ENCODE measurements at places on chromosomes 4 and X.

- no peak for DNase-seq
Measured at GRCh38 chr4:82851885-82852750, 38.8 kb downstream of the SEC31A start.

GRCh38 chr4:129008096-129008495 lies 85.2 kb downstream of the SCLT1 start:
- no peak for DNase-seq

DNA sequence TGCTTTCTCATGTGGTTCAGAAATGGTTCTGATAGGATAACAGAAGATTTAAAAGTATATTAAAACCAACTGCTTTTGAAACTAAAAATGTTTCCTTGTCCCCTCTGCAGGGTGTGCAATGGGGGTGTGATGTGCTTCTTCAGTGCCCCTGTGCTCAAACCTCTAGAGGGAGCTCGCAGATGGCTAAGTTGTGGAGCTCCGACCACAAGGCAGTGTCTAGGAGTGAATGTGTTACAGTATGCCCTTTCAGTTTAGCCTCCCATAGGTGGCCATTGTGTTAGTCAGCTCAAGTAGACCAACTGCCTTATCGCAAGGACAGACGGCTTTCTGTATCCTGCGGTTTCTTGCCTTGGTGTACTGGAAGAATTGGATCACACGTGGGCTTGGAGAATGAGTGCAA lies 130.5 kb downstream of the TENT5D start:
- DNase-seq: no peak

GRCh38 chrX:122220644-122221373 lies 963.3 kb upstream of the GRIA3 start:
- DNase-seq: no peak

GRCh38 chr4:126957556-126957955 lies 675.2 kb upstream of the INTU start:
- DNase-seq: no peak

GRCh38 chrX:68719904-68720614 lies 72.6 kb downstream of the STARD8 start:
- DNase-seq: no peak

DNA sequence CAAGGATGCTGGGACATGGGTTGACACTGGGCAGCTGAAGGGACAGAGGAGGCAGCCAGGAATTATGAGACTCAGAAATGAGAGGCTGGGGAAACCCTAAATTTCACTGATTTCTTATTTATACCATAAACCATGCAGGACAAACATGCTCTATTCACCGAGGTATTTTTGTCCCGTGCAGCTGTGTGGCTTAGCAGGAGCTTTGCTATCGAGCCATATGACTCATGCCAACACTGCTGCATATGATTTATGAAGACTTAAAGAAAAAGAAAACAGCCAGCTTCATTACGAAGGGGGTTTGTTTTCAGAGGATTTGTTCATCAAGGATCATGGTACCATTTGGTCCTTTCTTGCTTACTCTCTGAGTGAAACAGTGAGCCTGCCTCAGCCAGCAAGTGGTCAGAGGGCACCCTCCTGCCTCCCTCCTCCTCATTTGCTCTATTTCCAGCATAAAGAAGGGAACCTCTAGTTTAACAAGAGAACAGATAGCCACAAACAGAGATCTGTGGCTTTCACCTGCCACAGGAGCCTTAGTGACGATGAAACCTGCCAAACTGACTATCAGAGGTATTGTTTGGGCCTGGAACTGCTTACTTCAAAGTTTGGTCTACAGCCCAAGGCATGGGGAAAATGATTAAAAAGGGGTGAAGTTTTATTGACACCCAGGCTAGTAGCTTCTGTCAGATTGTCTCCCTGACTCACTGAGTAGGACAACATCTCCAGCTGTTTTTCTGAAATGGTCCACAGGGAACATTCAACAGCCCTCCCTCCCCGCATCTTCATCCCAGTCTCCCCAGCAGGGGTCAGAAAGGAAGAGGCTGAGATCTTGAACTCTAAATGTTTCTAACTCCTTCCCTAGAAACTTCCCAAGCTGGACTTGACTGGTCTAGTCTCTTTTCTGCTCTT lies 80.1 kb upstream of the MAML3 start:
- no peak for DNase-seq

GRCh38 chr4:94700298-94700697 lies 57.5 kb upstream of the BMPR1B start:
- DNase-seq: no peak

- no peak for DNase-seq
Measured at GRCh38 chr4:30879855-30880598, 159.9 kb downstream of the PCDH7 start.

DNA sequence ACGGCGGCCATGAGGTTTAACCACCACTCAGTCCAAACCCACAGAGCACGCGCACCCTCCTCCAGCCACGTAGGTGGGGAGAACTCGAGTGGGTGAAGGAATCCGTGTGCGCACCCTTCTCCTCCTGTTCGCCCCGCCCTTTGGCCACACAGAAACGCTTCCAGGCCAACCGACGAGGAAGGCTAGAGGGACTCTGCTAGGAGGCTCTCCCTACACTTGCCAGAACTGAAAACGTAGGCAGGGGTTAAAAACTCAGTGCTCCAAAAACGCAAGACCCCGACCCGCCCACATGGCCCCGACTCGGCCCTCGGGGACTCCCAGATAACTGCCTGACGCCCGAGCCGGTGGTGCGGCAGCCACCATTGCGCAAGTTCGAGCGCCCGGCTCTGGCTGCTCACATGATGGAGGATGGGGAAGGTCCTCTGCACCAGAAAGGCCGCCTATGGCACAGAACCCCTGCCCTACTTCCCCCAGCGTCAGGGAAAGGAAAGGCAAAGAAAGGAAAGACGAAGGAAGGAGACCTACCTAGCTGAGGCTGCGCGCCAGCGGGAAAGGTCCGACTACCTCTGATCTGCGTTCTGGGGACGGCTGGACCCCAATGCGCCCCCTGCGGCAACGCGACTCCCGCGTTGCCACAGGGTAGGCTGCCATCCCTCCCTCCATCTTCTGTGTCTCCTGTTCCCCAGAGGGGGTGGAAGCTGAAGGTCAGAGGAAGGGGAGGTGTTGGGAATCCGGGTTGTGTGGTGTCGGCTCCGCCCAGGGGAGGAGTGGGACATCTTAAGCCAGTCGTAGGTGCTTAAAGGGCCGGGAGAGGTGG lies 201.9 kb upstream of the AGTR2 start:
- no peak for DNase-seq

DNA sequence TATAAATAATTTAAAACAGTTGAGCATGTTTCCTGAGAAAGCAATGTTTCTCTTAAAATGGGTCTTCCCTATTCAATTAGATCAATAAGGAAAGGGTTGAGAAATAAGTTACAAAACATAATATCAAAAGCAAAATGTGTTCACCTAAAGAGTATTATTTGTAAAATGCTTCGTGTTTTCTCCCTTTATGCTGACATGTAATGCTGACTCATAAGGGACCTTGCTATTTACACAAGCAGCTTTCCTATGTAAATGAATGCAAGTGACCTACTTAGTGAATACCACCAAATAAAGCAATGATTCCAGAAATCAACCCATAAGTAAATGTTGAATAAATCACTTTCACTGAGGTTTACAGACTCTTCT lies 91.5 kb downstream of the ELOVL6 start:
- DNase-seq: no peak

GRCh38 chrX:129830494-129830893 lies 13.2 kb downstream of the ZDHHC9 start:
- no peak for DNase-seq

GRCh38 chr4:153345012-153345981 lies 809 bp downstream of the MND1 start:
- DNase-seq: peak; percentile 20

- no peak for DNase-seq
Measured at GRCh38 chr4:7503559-7504249, 69.0 kb upstream of the PSAPL1 start.

GRCh38 chr4:72442715-72443114 lies 126.3 kb downstream of the ADAMTS3 start:
- DNase-seq: no peak

DNA sequence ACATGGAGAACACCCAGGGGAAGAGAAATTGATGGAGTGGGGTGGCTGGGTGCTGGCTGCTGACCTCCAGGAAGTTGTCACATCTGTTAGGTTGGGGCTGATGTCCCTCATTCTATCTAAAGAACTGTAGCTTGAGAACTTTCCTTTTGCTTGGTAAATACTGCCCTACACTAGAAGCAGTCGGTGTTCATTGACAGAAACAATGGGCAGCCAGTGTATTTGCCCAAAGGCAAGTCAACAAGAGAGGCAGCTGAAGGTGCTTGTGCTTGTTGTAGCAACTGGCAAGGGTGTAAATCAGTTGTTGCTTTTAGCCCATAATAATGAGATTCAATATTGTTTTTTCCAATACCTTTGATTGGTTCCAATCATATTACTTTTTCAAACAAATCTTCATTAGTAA lies 956 bp downstream of the TMEM154 start:
- no peak for DNase-seq

GRCh38 chr4:154877110-154877760 lies 96.2 kb downstream of the RBM46 start:
- DNase-seq: no peak

DNA sequence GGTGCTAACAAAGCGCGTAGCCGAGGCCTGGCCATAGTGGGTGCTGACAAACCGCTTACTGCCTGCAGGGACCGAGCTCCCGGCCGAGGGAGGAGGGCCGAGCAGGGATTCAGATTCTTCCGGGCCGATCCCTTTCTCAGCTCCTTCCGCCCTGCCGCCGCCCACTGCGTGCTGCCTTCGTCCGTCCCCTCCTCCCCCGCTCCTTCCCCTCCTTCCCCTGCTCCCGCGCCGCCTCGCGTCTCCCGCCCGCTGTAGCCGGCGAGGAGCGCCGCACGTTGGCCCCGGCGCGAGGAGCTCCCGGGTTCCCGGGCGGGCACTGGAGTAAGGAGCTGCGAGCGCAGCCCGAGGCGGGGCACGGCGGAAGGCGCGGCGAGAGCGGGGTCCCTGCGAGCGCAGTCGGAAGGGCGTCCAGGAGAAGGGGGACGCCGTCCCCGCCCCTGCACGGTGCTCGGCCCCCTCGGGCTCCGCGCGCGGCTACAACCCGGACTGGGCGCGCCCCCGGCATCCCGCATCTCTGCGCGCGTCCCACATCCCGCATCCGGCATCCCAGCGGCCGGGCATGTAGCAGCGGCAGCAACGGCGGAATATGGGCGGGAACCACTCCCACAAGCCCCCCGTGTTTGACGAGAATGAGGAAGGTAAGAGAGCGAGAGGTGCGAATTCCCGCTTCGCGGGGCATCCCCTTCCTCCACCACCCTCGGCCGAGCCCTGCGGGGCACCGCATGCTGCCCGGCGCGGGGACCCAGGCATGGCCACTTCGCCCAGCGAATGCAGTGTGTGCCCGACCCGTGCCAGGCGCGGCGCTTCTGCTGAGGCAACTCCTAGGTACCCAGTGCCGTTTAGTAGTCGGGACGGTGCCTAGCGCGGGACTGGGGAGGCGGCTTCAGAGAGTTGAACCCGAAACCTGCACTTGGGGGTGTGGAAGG lies at the start of gene STK32B:
TSS of gene STK32B (plus strand) at position 203 of the 926 bp plus-strand sequence.
- no peak for DNase-seq

GRCh38 chrX:39194673-39195072 lies 393.4 kb downstream of the MID1IP1 start:
- DNase-seq: no peak

- DNase-seq: no peak
Measured at GRCh38 chr4:78534286-78534955, 17.1 kb upstream of the ANXA3 start.

DNA sequence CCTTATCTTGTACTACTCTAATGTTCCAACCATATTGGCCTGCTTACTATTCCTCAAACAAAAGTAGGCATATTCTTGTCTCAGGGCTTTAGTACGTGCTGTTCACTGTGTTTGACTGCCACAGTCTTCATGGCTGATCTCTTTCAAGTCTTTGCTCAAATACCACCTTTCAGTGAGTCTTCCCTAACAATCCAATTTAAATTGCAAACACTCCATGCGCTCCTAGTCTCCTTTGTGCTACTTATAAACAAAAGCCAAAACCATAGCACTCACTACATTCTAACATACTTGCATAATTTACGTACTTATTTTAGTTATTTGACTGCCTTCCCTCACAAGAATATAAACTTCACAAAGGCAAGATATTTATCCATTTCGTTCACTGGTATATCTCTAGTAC lies 1.7 kb upstream of the ART3 start:
- DNase-seq: no peak

- DNase-seq: no peak
Measured at GRCh38 chr4:85672116-85672515, 197.2 kb downstream of the ARHGAP24 start.

DNA sequence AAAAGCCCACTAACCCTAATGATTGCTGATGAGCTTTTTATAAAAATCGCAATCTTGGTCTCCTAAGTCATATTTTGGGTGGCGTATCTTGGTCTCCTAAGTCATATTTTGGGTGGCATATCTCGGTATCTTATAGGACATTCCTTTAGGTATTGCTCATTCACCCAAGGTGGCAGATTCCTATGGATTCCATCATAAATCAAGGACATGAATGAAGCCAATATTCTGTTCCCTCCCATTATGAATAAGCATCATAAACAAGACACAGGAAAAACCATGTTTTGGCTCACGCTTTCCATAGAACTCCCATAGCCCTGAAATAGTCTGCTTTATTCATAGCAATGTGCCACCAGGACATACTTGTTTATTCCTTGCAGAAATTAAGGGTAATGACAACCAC lies 95.0 kb upstream of the CD99 start:
- DNase-seq: no peak

- DNase-seq: no peak
Measured at GRCh38 chrX:37685381-37686359, at the start of gene XK. XK (plus strand) TSS chrX:37685791; CDS start chrX:37685962, 171 bp downstream.

GRCh38 chrX:17591741-17592110 lies 145.6 kb upstream of the SCML1 start:
- no peak for DNase-seq
